Daoy (cell line): ENCODE measurements at places on chromosomes 2 and 18. TPM values are rescaled to one million over a fixed set of nuclear protein-coding genes. Genes with fewer than 3 reads are reported as not detected.

- DNase-seq, result peak; percentile 38
Observed at GRCh38 chr2:168490015-168490874, 34.2 kb downstream of the CERS6 start.

- no peak for DNase-seq
Observed at GRCh38 chr18:75344615-75345014, 82.9 kb downstream of the SMIM21 start.

GRCh38 chr2:68594674-68595492, 48.5 kb upstream of the PROKR1 start:
- peak; percentile 14 for DNase-seq

The BCL2 gene
- total RNA-seq, result 2.2 and 2.7 TPM in 2 replicates

The FABP1 gene
- total RNA-seq, result not detected in 2 replicates

The IL36B gene
- not detected in 2 replicates for total RNA-seq
